ENCODE measurements at places on chromosomes 7 and 10. TPM values are rescaled to one million over a fixed set of nuclear protein-coding genes. Genes with fewer than 3 reads are reported as not detected.

GRID2IP gene
- 1.5 TPM for total RNA-seq

FOXI2 gene
- total RNA-seq = not detected

DNAJC12 gene
- total RNA-seq = 0.28 TPM

OR2A5 gene
- total RNA-seq = not detected

PLCE1 gene
- 0.06 TPM for total RNA-seq

SPDYE5 gene
- 0.23 TPM for total RNA-seq

DGKI gene
- not detected for total RNA-seq

CHST3 gene
- total RNA-seq = not detected

BTBD16 gene
- not detected for total RNA-seq

SLC16A12 gene
- not detected for total RNA-seq

HECTD2 gene
- total RNA-seq = 1.6 TPM

AMPH gene
- total RNA-seq = not detected

ADRA2A gene
- 0.09 TPM for total RNA-seq

HTR5A gene
- not detected for total RNA-seq

GNG11 gene
- 0.09 TPM for total RNA-seq

PCGF6 gene
- total RNA-seq = 7.9 TPM

CADPS2 gene
- 0.28 TPM for total RNA-seq

PTPN20 gene
- 1.5 TPM for total RNA-seq

PLXDC2 gene
- 0.85 TPM for total RNA-seq

SUN3 gene
- total RNA-seq = 0.55 TPM

MOGAT3 gene
- total RNA-seq = not detected

NEBL gene
- total RNA-seq = 1.4 TPM

HTR7 gene
- not detected for total RNA-seq

ANXA7 gene
- total RNA-seq = 92.9 TPM

PCDH15 gene
- not detected for total RNA-seq

WDFY4 gene
- 2.6 TPM for total RNA-seq

HOXA7 gene
- total RNA-seq = not detected

RBM20 gene
- 0.09 TPM for total RNA-seq

All from T-cell (primary cell).